ENCODE measurements at places on chromosomes 5 and 9.
A peak's percentile ranks its signal among the peaks of the same experiment; 100 is the strongest.

- DNase-seq, result peak; percentile 89
Observed at GRCh38 chr9:19456996-19457692, 48.3 kb downstream of the ACER2 start.

DNA sequence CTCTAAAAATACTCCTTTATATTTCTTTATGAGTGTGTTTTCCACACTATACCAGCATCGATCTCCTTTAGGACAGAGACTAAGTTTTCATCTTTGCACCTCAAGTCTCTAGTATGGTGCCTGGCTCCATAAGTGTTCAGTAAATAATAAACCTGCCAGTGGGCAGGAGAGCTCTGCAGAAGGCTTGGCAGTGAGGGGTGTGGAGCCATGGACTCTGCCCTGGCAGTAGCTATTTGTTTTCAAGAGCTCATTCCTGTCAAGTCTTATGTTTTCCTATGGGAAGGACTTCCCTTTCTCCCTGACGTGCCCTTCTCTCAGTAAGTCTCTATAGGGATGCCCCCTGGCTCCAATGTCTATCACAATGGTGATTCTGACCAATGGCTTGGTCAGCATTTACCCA is 252.2 kb downstream of the PIK3R1 start:
- no peak for DNase-seq

DNA sequence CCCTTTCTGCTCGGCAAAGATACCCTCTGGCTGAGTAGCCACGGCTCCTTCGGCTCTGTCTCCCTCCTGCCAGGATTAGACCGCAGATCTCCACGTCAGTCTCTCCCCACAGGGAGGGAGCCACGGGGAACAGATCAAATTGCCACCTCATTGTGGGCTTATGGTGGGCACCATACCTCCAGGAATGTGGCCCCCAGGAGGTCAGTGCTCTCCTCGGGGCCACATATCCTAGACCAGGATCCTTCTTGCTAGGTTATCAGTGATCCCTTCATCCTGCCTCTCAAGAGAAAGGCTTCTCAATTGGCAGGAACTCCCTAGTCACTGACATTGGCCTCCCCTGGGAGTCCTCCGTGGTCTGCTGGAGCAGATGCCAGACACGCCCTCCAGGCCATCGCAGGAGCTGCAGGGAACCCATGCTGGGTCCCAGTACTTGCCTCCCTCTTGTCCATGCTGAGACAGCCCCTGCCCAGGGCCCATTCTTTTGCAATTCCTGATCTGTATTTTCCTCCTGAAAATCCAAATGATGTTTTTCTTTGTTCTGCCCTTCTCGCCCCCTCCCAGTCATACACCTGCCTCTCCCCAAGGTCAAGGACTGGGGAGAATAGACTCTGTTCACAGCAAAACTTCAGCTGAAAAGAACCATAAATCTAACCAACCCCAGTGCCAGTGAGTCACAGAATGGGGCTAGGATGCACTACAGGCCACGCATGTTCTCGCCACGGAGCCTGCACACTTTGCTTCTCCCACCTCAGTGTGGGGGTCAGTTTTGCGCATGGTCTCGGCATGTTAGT is 31.6 kb upstream of the ENHO start:
- DNase-seq, result no peak

DNA sequence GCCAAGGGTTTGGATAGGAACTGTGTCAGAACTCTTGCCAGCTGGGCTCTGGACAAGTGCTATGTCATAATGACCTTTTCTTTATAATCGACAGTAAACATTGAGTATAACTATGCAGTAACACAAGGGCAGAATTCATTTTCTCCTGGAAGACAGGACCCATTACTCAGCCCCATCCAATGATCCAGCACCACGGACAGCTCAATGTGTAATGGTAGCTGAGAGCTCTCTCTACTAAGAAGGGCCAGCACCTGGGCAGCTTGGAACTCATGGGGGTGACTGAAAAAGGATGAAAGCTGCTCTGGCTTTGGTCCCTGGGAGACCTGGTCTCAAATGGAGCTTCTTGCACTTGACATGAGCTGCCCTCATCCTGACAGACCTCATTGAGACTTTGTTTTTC is 347.8 kb downstream of the TRIM32 start:
- DNase-seq, result no peak

DNA sequence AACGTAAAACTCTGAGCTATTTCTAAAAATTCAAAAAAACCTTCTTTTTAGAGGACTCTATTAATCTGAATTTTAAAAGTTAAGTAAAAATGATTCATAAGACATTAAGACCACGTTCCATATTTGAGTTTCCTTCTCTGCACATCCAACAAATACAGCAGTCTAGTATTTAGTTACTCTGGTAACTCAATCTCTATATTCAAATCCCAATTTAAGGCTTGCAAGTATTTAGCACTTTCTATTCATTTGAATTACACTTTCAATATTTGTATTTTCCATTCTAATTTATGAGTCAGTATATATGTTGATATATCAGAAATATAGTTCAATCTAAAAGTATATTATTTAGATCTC is 17.7 kb downstream of the RFX3 start:
- no peak for DNase-seq

DNA sequence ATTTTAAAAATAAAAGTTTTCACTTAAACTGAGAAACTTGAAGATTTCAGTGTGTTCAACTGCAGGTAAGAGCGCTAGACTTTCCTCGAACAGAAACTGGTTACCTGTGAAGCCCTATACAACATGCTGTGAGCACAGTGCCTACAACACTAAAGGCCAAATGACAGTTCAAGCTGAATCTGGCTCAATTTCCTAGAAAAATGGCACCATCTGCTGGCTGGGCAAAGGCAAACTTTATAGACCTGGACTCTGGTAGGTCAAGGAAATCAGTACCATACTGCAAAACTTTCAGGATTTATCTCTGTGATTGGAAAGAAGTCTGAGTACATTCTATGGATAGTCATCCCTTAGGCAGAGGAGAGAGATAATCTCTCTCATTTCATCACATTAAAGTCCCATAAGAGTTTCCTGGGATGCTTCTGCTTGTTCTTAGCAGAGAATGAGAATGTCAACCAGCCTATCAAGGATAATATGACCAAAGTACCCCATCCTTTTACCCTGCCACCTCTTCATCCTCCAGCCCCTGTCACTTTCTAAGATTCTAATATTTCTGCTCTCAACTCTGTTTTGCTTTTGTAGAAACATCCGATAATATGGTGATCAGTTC is 31.8 kb upstream of the FOXB2 start:
- peak; percentile 67 for DNase-seq

GRCh38 chr9:129148463-129149204 is 29.4 kb downstream of the IER5L start:
- DNase-seq, result no peak

DNA sequence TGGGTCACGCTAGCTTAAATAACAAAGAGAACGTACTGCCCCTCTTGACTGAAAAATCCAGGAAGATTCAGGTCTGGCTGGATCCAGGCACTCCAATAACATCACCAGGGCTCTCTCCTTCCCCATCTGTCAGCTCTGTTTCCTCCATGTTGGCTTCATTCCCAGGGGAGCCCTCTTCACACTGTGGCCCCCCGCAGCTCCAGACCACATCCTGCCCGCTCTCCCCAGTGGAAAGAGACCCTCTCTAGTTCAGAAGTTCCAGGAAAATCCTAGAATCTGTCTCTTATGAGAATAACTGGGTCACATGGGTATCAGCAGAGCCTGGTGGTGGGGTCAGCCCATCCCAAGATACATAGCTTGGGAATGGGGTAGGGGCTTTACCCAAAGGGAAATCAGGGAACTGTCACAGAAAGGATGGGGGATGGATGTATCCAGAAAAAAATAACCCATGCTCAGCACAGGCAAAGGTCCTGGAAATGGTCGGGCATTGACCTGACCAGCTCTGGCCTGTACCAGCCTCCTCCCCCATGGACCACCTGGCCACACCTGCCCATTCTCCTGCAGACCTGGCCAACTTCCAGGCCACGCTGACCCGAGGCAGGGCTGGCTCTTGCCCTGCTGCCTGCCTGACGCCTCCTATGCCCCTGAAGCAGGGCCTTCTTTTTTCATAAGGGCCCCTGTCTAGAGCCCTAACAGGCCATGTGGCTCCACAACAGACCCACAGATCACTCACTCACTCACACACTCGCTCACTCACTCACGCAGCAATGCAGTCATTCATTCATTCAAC is 65.9 kb downstream of the COL23A1 start:
- DNase-seq, result no peak

DNA sequence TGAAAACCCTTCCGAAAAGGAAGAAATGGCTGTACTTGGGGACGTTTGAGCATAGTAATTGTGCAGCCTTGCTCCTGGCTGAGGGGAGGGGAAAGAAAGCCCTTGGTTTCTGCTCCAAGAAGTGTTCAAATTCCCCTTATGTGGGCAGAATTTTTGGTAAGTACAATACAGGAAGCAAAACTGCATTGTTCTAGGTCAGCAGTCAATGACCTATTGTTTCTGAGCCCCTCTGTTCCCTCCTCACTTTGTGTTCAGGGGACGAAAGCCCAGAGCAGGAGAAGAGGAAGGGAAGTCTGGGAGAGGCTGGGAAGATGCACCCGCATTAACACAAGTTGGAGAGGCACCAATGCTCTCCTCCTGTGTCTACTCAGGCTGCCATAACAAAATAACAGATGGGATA is 11.9 kb downstream of the BASP1 start:
- no peak for DNase-seq

GRCh38 chr9:83623679-83624076 is 735 bp downstream of the IDNK start:
- peak; percentile 20 for DNase-seq

GRCh38 chr5:132020568-132021339 is 9.3 kb upstream of the ACSL6 start:
- DNase-seq, result no peak

DNA sequence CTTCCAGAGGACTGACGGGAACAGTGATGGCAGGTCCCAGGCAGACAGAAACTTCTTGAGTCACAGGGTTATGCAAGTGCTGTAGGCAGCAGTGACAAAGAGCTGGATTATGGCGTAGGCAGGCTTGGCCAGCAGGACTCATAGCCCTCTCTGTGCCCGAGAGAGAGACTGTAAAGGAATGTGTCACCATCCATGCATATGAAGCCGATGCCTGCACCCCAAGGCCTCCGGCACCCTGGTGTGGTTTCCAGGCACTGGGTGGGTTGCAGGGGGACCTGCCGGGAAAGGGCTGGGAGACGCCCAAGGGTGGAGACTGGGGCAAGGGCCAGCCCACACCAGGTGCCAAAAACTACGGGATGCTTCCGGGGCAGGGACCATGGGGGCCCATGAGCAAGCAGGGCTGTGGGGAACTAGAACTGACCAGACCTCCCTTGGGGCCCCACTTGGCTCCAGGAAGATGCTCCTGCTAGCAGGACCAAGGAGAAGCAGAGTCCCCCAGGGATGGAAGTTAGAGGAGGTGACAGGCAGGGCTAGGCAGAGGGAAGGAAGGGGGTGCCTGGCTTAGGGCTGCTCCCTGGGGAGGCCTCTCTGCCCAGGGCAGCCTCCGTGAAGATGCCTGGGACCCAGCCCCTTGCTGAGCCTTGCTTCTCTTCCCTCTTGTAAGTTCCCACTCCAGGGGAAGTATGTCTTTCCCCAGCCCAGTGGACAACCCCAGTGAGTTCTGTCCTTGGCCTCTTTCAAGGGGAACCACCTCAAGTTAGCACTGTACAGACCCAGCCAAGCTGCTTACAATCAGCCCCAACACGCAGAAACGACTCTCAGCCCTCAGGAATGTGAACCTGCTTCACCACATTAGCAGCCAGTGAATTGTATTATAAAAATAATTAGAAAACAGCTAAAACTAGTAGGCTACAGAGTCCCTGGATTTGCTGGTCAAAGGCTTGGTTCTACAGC is 10.5 kb upstream of the IPPK start:
- DNase-seq, result no peak

DNA sequence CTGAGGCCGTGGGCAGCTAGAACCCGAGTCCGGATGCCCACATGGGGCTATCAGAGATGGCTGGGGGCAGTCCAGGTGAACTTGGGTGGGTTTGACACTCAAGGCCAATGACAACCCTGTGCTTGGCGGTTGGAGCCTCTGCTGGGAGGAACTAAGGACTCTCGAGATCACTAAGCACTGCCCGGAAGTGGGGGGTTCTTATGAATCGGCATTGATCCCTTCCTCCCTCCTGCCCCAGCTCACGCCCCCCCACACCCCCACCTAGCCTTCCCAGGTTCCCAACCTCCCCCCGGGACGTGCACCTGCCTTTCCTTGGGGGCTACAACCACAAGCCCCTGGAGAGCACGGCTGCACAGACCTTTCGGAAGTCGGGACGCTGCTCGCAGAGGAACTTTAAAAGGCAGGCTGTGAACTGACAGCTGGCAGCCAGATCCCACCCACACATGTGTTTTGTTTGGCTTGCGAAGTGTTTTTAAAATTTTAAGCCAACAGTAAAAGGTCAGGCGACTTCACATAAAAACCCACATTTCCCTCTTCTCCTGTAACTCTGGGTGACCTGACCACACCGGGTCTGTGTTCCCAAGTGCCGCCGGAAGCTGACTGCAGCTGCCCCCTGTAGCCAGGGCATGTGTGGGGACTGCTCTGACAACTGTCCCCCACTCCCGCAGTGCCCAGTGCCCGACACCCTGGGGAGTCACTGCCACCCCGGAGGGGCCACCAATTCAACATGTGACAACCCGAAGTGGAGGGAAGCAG is 5.1 kb upstream of the RALGDS start:
- DNase-seq, result peak; percentile 74

- no peak for DNase-seq
Observed at GRCh38 chr9:90368241-90368640, 274.4 kb downstream of the DIRAS2 start.

DNA sequence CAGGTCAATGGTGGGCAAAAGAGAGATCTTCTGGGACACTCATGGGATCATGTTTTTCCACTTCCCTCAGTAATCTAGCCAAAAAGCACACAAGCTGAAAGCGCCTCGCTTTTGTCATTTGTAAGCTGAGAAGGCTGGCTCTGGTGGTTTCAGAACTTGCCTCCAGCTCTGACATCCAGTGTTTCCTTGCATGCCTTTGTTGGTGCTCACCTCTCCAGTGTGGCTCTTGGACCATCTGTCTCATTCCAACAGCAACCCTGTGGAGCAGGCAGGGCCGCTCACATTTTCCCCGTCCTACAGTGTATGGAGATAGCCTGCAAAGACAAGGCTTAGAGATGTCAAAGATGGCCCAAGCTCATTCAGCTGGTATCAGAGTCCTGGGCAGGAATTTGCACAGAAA is 160.8 kb upstream of the KLF4 start:
- peak; percentile 48 for DNase-seq

- DNase-seq, result no peak
Observed at GRCh38 chr5:91684625-91685024, 301.5 kb upstream of the ARRDC3 start.

- DNase-seq, result no peak
Observed at GRCh38 chr9:82519332-82519731, 530.8 kb downstream of the SPATA31D1 start.

GRCh38 chr5:37075399-37075950 is 173.7 kb downstream of the CPLANE1 start:
- no peak for DNase-seq

DNA sequence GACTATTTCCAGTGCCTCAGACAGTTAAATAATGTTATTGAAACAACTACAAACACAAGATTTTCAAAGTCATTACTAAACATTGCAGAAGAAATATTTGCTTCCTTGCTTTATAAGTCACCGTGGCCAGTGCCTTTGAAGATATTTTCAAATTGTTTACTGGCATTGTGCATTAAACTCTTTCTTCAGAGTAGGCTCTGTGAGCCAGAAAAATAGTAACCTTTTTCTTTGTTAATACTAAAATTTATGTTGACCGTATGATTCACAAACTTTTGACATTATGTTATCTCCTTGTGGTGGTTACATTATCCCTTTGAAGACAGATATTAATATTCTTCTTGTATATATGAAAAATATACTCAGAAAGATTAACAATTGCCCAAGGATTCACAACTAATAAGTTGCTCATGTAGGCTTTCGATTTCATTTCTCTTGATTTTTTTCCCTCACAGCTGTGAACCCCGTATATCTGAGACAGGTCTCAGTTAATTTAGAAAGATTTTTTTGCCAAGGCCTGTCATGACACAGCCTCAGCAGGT is 140.1 kb downstream of the NR3C1 start:
- DNase-seq, result no peak

Measured in GM03348 (cell line).